ENCODE measurements at places on chromosomes 5 and 9. TPM values are rescaled to one million over a fixed set of nuclear protein-coding genes. Genes with fewer than 3 reads are reported as not detected.

Gene TAF11L5
- not detected for polyA plus RNA-seq

Gene QRFP
- 0.30 TPM for polyA plus RNA-seq

Gene ORM1
- 0.22 TPM for polyA plus RNA-seq

Gene NR2F1-AS1
- 59.1 TPM for polyA plus RNA-seq

Data from left kidney (tissue), 8 donors.